Glutamatergic neuron (in vitro differentiated cells): ENCODE measurements at places on chromosomes 2 and 18.

DNA sequence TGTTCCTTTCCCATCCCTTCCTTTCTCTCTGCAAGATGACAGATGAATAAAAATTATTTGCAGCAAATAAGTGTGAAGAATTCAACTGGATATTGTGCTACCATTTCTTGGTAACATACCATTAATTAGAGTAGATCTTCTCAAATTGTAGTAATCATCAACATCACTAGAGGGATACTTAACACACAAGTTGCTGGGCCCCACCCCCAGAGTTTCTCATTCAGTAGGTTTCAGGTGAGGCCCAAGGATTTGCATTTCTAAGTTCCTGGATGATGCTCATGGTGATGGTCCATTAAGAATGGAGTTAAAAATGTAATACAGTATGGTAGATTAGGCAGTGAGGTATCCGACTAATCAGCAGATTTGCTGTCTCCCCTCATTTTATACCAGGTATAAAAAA is 594.0 kb downstream of the ERBB4 start:
- no peak for DNase-seq
- no peak overlapping the region for H3K4me3 ChIP-seq
- H3K4me1 ChIP-seq = no peaks in the 10 kb centered on the region
- H3K27me3 ChIP-seq = peaks cover 2% of the 10 kb centered on the region
- H3K27ac ChIP-seq = no peak overlapping the region
- H3K36me3 ChIP-seq = no peaks in the 10 kb centered on the region

DNA sequence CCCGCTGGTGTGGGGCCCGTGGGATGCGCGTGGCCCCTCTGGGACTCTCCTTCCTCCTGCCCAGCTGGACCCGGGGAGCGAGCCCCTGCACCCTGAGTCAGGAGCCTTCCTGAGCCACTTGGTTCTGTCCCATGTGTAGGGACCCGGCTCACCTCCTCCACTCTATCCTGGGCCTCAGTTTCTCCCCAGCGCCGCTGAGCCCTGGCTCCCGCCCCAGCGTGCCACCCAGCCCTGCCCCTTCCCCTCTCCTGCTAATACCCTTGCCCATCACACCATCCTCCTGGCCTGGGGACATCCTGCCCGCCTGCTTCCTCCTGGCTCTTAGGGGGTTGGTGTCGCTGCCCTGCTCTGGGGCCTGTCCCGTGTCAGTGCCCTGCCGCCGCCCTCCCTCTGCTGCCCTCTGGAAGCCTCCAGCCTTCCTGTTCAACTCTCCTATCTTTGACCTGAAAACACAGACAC is 24.8 kb downstream of the GPC1 start:
- no peaks in the 10 kb centered on the region for H3K36me3 ChIP-seq
- H3K4me3 ChIP-seq = peak overlapping the region; percentile 23
- peak overlapping the region; percentile 8 for H3K27ac ChIP-seq
- DNase-seq = no peak
- H3K4me1 ChIP-seq = peaks cover 3% of the 10 kb centered on the region

DNA sequence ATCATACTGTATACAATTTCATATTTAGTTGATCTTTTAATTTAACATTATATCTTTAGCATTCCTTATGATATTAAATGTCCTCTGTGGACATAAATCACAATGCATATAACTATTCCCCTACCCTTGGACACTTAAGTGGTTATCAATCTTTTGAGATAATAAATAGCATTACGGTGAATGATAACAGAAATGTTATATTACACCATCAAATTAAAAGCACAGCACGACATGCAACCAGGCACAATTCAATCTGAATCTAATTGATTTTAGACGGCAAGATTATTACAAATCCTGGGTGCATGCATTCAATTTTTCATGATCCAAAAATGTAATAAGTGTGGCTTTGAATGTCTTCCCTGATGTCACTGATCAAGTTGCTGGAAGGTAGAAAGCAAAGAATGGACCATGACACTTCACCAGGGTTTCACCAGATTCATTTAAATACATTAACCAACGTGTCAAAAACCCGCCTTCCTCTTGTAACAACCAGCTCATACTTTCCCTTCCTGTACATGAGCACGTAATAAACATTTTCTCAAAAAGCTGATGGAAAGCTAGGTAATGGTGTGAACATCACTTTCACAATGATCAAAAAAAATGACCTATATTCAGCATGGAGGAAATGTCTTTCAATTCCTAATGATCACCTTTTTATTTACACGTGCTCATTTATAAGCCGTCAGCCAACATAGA is 513.7 kb upstream of the ID2 start:
- H3K4me3 ChIP-seq = no peak overlapping the region
- H3K27me3 ChIP-seq = peaks cover 3% of the 10 kb centered on the region
- no peaks in the 10 kb centered on the region for H3K36me3 ChIP-seq
- no peak for DNase-seq
- no peak overlapping the region for H3K27ac ChIP-seq
- H3K4me1 ChIP-seq = no peaks in the 10 kb centered on the region

DNA sequence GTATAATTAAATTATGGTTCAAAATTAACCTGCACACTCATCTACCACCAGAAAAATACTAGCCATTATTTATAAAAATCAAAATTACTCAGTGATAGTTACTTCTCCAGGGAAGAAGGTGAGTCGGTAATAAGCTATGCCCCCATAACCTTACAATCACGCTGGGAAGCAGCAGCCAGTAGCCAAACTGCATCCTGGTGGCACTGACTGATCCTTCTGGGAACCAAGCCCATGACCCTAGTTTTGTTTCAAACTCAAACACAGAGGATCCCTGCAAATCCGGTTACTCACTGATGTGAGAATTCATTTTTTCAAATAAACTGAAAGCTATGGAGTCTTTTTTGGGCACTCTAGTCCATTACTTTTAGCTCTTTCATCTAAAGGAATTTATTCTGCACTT is 88.2 kb upstream of the VWC2L start:
- H3K36me3 ChIP-seq = no peaks in the 10 kb centered on the region
- H3K27ac ChIP-seq = no peak overlapping the region
- no peaks in the 10 kb centered on the region for H3K27me3 ChIP-seq
- no peak for DNase-seq

GRCh38 chr2:53802617-53803151 is 15.8 kb downstream of the ERLEC1 start:
- H3K27me3 ChIP-seq = no peaks in the 10 kb centered on the region
- no peak for DNase-seq
- H3K27ac ChIP-seq = no peak overlapping the region
